ENCODE measurements at places on chromosomes 3 and 15.

- DNase-seq, result no peak
Observed at GRCh38 chr15:86550075-86550474, 470.4 kb downstream of the AGBL1 start.

DNA sequence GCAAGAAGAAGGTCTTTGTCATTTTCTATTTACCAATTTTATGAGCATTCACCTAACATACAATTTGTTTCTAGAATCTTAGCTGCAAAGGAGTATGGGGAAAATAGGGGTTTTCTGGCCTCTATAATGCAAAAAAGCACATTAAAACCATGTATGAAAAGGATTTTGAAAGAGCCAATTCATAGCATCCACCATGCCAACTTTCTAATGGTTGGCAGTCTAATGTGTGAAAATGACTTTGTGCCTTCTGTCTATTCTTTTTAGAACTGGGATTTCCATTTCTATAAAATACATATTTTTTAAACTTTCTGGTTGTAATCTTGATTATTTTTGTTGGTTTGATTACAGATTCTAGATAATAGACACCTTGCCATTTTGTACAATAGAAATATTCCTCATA, 333.7 kb upstream of the CNTN6 start:
- DNase-seq, result no peak

DNA sequence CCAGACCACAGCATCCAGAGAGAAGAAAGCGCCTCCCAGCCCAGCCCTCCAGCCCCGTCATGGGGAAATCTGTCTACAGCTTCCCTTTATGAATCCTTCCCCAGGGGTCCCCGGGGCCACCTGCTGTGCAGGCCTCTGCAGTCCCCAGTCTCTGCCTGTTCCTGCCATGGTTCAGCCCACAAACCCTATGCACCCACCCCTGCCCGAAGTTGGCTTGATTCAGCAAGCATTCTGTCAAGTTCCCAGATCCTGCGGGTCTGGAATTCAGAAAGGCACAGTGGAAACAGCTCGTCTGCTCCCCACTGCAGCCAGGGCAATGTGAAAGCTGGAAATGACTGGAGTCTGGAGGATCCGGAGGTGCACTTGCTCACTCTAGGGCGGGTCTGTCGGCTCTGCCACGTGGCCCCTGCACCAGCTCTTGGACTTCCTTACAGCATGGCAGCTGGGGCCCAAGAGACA, 2.9 kb upstream of the OCA2 start:
- DNase-seq, result no peak

- DNase-seq, result peak; percentile 37
Observed at GRCh38 chr3:172087198-172087597, 47.8 kb downstream of the FNDC3B start.

DNA sequence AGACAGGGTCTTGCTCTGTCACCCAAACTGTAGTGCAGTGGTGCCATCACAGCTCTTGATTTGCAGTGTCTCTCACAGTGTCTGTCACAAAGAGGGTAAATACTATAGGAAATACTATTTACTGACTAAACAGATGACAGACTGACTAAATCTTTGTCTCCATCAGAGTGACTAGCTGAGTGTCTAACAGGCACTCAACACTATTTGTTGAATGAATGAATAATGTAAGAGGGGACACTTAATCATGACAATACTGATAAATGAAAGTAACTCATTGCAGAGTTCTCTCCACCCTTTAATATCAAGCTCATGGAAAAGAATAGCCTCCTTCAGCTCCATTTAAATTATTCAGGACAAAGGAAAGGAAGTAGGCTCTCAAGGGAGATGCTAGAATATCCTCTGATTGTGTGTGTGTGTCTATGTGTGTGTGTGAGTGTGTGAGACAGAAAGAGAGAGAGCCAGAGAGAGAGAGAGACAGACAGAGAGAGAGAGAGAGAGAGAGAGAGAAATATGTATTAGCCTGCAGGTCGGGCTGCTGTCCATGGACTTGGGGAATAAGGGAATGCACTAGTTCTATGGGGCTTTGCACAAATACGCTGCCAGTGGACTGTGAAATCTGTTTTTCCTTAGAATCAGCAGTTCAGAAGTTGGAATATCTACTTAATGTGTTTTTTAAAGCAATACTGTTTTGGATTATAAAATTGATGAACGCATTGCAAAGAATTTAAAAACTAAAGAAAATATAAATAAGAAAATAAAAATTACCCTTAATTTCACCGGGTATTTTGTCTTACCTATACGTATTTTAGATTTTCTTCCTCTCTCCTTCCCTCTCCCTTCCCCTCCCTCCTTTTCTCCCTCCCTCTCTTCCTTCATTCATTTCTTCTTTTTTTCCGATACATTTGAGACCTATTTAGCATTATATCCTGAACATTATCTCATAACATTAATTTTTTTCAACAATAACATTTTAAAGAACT, 132.9 kb upstream of the LRIG1 start:
- DNase-seq, result no peak
